GM12878 (cell line): ENCODE measurements at places on chromosomes 2 and 18. TPM values are rescaled to one million over a fixed set of nuclear protein-coding genes. Genes with fewer than 3 reads are reported as not detected.

- peaks cover 28% of the 10 kb centered on the region for H3K4me1 ChIP-seq
- no peak overlapping the region for H3K4me3 ChIP-seq
- no peaks in the 10 kb centered on the region for H3K27me3 ChIP-seq
- peak overlapping the region; percentile 69 for H3K27ac ChIP-seq
- DNase-seq, result peak; percentile 62
Measured at GRCh38 chr2:171136024-171136423, 24.7 kb downstream of the TLK1 start.

- DNase-seq, result no peak
- 0 out of 2 replicates have a peak, but pooled peaks cover 2% of the 10 kb centered on the region for H3K27me3 ChIP-seq
- no peaks in the 10 kb centered on the region for H3K4me1 ChIP-seq
- H3K27ac ChIP-seq, result no peak overlapping the region
- no peak overlapping the region for H3K4me3 ChIP-seq
Measured at GRCh38 chr2:209767316-209767715, 4.3 kb upstream of the UNC80 start.

DNA sequence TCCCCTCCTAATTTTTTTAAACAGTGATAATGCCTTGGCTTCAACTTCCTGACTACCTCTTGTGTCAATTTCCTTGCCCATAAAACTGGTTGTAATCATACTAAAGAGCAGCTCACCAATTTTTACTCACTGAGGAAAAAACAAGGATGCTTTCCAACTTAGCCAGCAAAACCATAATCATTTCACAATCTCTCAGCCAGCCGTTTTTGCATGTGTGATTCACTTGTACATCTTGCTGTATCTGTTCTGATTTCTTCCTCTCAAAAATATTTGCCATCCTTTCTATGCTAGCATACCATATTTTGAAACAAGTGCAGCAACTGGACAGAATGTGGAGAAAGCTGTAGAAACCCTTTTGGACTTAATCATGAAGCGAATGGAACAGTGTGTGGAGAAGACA is 60.7 kb downstream of the RAB27B start:
- H3K27me3 ChIP-seq, result no peaks in the 10 kb centered on the region
- no peak overlapping the region for H3K27ac ChIP-seq
- no peak overlapping the region for H3K4me3 ChIP-seq
- no peak for DNase-seq
- H3K4me1 ChIP-seq, result no peaks in the 10 kb centered on the region
- no peaks in the 10 kb centered on the region for H3K36me3 ChIP-seq

- no peaks in the 10 kb centered on the region for H3K36me3 ChIP-seq
- H3K27ac ChIP-seq, result no peak overlapping the region
- no peaks in the 10 kb centered on the region for H3K4me1 ChIP-seq
- no peaks in the 10 kb centered on the region for H3K27me3 ChIP-seq
Measured at GRCh38 chr2:170886386-170886785, 42.7 kb upstream of the GORASP2 start.

DNA sequence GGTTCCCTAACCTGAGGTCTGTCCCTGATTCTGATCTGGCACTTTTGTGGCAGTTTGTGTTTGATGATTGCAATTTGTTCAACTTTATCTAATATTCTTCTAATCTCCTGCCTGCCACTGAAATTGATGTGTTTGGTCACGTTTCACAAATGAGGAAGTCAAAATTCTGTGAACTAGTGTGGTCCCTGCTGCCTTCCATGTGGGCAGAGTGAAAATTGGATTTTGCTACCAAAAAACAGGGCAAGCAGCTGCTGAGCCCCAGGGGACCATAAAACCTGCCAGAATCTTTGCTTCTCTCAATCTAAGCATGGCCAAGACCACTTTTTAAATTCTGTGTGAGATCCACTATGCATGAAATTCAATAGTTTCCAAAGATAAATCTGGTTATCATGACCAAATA is 195.5 kb upstream of the CYRIA start:
- H3K27me3 ChIP-seq, result no peaks in the 10 kb centered on the region
- H3K27ac ChIP-seq, result no peak overlapping the region
- H3K36me3 ChIP-seq, result no peaks in the 10 kb centered on the region
- H3K4me3 ChIP-seq, result no peak overlapping the region

DNA sequence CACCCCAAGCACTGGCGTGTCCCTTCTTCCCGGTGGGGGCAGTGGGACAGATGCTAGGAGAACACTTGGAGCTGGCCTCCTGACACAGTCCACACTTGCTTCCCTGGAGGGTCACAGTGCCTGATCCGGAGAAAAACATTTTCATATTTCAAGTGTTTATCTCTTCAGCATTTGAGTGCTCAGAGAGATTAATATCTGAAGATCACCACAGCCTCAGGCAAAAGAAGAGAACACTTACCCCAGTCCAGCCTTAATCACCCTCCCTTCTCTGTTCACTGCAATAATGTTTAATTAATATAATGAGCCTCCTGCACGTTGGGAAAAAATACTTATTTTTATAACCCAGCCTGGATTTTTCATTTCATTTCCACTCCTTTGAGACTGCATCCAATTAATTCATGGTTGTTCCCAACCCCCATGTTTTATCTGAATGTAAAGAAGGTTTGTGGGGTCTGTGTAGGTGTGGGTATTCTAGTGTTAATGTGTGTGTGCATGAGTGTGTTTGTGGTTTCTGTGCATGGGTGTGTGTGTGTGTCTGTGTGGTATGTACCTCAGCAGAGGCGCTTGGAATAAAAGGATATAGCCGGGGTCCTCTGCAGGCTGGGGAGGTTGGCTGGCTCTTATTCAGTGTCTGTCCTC is 72.1 kb downstream of the NRP2 start:
- H3K36me3 ChIP-seq, result no peaks in the 10 kb centered on the region
- no peaks in the 10 kb centered on the region for H3K4me1 ChIP-seq
- DNase-seq, result no peak
- no peaks in the 10 kb centered on the region for H3K27me3 ChIP-seq

DNA sequence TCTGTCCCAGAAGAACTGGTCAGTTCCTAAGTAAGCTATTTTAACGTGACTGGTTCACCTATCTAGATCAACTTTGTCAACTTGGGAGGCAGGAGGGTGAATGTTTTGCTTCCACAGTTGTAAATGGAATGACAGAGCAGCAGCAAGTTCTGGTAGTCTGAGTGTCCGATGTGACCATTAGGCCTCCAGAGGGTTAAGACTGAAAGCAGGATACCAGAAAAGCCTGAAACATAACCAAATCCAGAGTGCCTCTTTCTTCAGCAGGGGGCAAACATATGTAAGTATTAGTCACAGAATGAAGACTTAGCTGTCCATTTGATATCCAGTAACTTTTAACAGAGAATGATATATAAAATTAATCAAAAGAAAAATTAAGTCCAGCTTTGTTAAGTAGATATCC is 9.2 kb downstream of the HOXD3 start:
- peaks cover 18% of the 10 kb centered on the region for H3K27me3 ChIP-seq
- no peak for DNase-seq
- no peaks in the 10 kb centered on the region for H3K36me3 ChIP-seq
- H3K4me3 ChIP-seq, result no peak overlapping the region

The CCDC85A gene
- not detected in 2 replicates for total RNA-seq

- H3K36me3 ChIP-seq, result no peaks in the 10 kb centered on the region
- H3K4me3 ChIP-seq, result no peak overlapping the region
- no peaks in the 10 kb centered on the region; the same call in 1 of the 2 replicates for H3K27me3 ChIP-seq
- DNase-seq, result no peak
- H3K27ac ChIP-seq, result no peak overlapping the region
Measured at GRCh38 chr2:205483095-205483494, 199.2 kb upstream of the NRP2 start.

The ERBB4 gene
- 0.03 TPM in 1 of 2 replicates, not detected in the other for total RNA-seq

DNA sequence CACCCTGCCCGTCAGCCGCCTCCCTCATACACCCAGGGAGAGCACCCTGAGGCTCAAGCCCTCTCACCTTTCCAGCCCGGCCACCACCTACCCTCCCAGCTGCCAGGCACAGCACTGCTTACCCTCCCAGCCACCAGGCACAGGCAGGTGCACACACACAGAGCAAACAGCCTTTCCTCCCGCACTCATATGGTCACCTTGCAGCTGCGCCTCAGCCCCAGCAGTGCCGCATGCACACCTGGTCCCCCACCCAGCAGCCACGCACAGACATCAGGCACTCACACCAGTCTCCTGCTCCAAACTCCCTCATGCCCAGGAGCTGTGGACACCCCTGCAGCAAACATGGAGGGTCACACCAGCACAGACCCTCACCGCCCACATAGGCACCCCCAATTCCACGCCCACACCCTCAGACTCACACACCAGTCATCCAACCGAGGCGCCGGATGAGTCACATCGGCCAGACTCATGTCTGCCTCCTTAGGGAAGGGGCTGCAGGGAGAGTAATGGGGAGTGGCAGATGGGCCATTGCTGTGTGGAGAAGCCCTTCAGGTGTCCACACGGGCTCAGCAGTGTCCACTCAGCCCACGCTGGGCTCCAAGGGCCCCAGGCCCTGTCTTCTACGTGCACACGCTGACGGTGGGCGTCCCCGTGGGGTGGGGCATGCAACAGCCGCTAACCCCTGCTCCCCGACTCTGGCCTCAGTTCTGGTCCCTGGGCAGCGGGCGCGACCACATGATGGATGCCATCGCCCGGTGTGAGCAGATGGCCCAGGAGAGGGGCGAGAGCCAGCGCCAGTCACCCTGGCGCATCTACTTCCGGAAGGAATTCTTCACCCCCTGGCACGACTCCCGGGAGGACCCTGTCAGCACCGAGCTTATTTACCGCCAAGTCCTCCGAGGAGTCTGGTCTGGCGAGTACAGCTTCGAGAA is 22.3 kb upstream of the GPR17 start:
- H3K36me3 ChIP-seq, result no peaks in the 10 kb centered on the region
- no peak overlapping the region for H3K27ac ChIP-seq
- no peaks in the 10 kb centered on the region for H3K27me3 ChIP-seq
- no peaks in the 10 kb centered on the region for H3K4me1 ChIP-seq
- no peak overlapping the region for H3K4me3 ChIP-seq
- DNase-seq, result no peak

DNA sequence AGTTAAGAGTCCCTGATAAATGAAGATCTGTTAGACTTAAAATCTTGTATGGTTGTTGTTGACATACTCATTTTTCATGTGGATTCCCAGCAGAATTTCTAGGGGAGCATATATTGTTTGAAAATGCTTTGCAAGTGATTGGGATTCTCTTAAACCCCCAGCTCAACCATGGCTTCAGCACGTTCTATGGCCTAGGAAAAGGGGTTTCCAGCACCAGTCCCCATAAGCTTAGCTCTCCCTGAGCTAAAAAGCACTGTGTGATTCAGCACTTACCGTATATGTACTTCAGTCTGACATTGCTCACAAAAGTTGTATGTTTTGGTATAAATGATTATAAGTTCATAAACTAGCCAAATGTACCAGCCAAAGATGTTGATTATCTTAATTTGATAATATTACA is 80.1 kb upstream of the EPB41L5 start:
- DNase-seq, result no peak
- H3K36me3 ChIP-seq, result no peaks in the 10 kb centered on the region; the same call in 1 of the 2 replicates
- H3K27me3 ChIP-seq, result no peaks in the 10 kb centered on the region
- no peaks in the 10 kb centered on the region for H3K4me1 ChIP-seq

The GCG gene
- 0.29 TPM in 1 of 2 replicates, not detected in the other for total RNA-seq

The LYG2 gene
- total RNA-seq, result not detected in 2 replicates

- no peaks in the 10 kb centered on the region for H3K27me3 ChIP-seq
- H3K4me3 ChIP-seq, result no peak overlapping the region
- H3K36me3 ChIP-seq, result no peaks in the 10 kb centered on the region
- H3K27ac ChIP-seq, result no peak overlapping the region
- no peak for DNase-seq
Measured at GRCh38 chr18:62807396-62807795, 92.1 kb downstream of the PHLPP1 start.

The RESP18 gene
- not detected in 2 replicates for total RNA-seq

DNA sequence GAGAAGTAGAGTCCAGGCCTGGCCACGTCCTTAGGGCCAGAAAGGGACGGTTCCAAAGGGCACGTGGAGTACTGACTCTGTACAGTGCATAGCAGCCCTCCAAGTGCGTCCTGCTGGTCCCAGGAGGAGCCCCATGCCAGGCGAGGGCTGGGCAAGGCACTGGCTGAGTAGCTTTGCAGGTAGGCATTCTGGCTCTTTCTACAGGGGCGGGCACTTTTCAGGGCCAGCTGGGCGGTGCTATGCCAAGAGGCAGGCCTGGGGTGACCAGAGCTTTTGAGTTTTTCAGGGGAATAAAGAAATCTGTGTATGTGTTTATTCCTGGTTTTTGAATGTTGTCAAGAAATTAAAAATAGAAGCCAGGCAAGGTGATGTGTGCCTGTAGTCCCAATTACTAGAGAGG is 15.4 kb upstream of the GLI2 start:
- no peaks in the 10 kb centered on the region for H3K27me3 ChIP-seq
- no peak overlapping the region for H3K27ac ChIP-seq
- H3K4me3 ChIP-seq, result no peak overlapping the region
- H3K4me1 ChIP-seq, result no peaks in the 10 kb centered on the region
- no peaks in the 10 kb centered on the region for H3K36me3 ChIP-seq
- no peak for DNase-seq

GRCh38 chr2:237184192-237184918 is 98.7 kb downstream of the COPS8 start:
- DNase-seq, result no peak
- H3K27me3 ChIP-seq, result no peaks in the 10 kb centered on the region; the same call in none of the 2 replicates
- H3K4me3 ChIP-seq, result no peak overlapping the region
- no peaks in the 10 kb centered on the region for H3K36me3 ChIP-seq
- H3K27ac ChIP-seq, result no peak overlapping the region
- H3K4me1 ChIP-seq, result no peaks in the 10 kb centered on the region

GRCh38 chr2:71507476-71507875 is 54.1 kb downstream of the DYSF start:
- H3K4me3 ChIP-seq, result no peak overlapping the region
- H3K27me3 ChIP-seq, result no peaks in the 10 kb centered on the region; the same call in 1 of the 2 replicates
- no peak for DNase-seq
- no peak overlapping the region for H3K27ac ChIP-seq
- H3K36me3 ChIP-seq, result no peaks in the 10 kb centered on the region

DNA sequence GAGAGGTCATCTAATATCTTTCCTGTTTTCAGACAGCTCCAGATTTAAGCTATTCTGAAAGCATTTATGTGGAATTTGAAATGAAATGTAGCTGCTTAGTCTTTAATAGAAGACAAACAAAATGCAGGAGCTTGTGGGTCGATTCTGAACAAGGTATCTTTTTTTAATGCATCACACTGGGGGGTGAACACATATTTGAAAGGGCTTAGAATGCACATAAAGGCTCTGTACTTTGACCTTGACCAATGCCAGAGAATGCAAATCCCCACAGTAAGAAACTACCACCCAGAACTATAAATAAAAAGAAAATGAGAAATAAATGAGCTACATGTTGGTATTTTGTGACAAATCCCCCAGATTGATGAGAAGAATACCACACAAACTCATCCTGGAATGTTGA is 489.3 kb downstream of the PIK3C3 start:
- H3K4me1 ChIP-seq, result no peaks in the 10 kb centered on the region
- H3K36me3 ChIP-seq, result no peaks in the 10 kb centered on the region
- H3K4me3 ChIP-seq, result no peak overlapping the region
- H3K27me3 ChIP-seq, result no peaks in the 10 kb centered on the region
- no peak for DNase-seq

The MEP1B gene
- total RNA-seq, result not detected in 2 replicates

DNA sequence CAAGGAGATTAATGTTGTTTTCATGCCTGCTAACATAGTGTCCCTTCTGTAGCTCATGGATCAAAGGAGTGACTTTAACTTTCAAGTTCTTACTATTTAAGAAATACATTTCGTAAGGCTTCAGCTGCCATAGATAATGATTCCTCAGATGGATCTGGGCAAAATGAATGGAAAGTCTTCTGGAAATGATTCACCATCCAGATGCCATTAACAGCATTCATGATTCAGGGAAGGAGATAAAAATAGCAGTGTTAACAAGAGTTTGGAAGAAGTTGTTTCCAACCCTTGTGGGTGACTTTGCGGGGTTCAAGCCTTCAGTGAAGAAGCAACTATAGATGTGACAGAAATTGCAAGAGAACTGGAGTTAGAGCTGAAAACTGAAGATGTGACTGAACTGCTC is 17.0 kb downstream of the VRK2 start:
- no peaks in the 10 kb centered on the region for H3K27me3 ChIP-seq
- DNase-seq, result no peak
- H3K4me1 ChIP-seq, result peaks cover 14% of the 10 kb centered on the region
- peak overlapping the region; percentile 59 for H3K27ac ChIP-seq
- no peak overlapping the region for H3K4me3 ChIP-seq

The PPP1R1C gene
- total RNA-seq, result not detected in 2 replicates
